ENCODE measurements at places on chromosomes 1 and 21.

DNA sequence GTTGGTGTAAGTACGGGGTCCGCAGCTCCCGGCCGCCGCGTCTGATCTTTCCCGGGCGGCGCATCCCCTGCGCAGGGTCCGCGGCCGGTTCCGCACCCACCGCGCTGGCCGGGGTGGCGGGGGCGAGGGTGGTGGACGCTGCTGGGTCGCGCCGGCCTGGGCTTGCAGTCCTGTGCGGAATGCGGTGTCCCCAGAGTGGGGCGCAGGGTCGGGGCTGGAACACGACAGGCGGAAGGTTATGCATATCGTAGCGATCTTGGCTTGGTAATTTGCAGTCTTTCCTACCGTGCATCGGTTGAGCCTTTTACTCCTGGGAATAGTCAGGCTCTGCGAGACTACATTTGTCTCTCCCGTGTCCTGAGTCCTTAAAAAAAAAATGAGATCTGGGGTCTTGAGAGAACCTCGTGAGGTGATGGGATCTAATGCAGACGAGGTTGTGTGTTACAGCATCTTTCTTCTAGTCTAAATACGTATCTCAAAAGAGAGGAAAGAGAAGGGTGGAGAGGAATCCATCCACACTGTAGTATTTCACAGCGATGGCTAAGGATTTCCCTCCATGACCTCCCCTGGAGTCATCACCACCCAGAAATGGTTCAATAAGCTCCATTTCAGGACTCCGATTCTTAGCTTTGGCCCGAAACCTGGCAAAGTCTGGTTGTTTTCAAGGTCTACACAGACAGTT is 572 bp downstream of the ATP1B1 start:
- no peak for DNase-seq

GRCh38 chr1:109322974-109323373 is 16.2 kb upstream of the MYBPHL start:
- DNase-seq: no peak

GRCh38 chr1:24928689-24929397 is 1.2 kb downstream of the RUNX3 start:
- DNase-seq: peak; percentile 48

GRCh38 chr1:28606771-28607170 is 14.7 kb downstream of the RAB42 start:
- no peak for DNase-seq

DNA sequence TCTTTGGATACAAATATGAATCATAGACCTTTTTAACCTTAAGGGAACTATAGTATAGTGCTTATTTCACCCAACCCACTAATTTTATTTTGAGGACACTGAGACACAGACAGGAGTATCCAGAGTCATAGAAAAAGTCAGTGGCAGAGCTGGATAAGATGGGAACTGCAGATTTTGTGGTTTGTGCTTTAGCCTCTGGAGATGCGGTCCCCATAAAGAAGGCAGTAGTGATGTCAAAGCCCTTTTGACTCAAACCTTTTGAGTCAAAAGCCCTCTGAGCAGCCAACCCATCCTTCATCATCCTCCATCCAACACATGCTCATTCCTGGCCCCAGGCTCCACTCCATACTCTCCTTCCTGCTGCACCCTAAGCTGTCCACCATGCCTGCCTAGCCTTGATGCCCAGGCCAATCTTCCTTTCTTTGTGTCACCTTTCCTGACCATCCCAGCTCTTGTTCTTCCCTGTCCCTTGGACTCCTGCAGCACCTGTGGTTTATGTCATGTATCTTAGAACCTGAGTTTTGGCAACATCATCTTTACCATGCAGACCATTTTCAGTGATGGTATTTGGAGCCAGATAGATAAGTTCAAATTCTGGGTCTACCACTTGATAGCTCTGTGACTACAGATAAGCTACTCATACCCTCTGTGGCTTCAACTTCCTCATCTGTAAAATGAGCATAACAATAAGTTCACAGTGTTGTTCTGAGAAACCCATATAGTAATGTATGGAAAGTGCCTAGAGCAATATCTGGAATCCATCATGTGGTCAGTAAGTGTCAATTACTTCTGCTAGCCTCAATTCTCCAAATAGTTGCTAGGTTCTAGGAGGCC is 20.1 kb downstream of the SLAMF1 start:
- no peak for DNase-seq

- no peak for DNase-seq
Measured at GRCh38 chr21:31905503-31906451, 33.0 kb downstream of the HUNK start.
